ENCODE measurements at places on chromosomes 2 and 18.

DNA sequence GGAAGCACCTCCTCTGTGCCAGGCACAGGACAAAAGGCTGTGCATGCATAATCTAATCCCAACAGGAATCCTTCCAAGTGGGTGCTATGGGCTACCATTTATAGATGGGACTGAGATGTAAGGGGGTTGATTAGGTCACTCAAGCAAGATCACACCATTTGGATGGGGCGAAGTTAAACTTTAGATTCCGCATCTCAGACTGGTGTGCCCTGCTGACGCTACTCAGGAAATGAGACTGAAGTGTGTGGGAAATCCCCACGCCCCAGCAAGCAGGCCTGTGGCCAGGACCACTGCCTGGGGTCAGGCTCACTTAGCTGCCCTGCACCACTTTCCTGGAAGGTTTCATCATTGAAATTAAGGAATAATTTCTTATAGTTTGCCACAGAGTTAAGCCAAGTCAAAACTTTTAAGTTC is 70.5 kb upstream of the PPP1CB start:
- peak; percentile 81 for DNase-seq

- no peak for DNase-seq
Observed at GRCh38 chr2:11495844-11496681, 30.1 kb upstream of the E2F6 start.

DNA sequence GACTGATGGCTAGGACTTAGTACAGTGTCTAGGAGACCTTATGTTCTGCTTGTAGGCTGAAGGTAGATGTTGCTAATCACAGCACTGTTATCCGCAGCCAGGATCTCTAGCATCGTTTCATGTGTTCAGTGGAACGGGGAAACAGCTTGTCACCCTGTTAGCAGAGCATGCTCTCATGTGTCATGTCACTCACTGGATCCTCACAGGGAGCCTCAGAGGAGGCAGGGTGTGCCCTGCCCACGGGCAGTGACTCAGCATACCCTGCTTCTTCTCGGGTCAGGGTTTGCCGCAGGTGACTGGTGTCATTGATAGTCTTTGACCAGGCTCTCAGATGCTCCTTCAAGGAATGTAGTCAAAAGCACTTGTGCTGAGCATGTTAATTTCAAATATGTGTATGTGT is 44.4 kb downstream of the RPIA start:
- no peak for DNase-seq

DNA sequence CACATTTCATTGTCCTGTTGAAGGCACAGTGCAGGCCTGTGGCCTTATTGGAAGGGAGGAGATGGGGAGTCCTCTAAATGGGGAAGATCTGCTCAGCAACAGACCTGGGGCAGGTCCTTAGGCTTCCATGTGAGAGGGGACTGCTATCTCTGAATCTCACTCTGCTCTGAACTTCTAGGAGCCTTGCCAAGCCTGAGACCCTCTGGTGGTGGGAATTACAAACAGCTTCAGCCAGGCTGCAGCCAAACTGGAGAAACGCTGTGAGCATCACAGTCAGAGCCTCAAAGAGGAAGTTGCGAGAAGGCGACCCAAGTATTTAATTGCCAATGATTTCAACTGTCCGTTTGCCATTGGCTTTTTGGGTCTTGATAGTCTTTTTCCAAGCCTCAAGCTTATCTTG is 66.8 kb upstream of the MC2R start:
- no peak for DNase-seq

GRCh38 chr2:234795272-234795920 is 156.4 kb upstream of the SH3BP4 start:
- no peak for DNase-seq

DNA sequence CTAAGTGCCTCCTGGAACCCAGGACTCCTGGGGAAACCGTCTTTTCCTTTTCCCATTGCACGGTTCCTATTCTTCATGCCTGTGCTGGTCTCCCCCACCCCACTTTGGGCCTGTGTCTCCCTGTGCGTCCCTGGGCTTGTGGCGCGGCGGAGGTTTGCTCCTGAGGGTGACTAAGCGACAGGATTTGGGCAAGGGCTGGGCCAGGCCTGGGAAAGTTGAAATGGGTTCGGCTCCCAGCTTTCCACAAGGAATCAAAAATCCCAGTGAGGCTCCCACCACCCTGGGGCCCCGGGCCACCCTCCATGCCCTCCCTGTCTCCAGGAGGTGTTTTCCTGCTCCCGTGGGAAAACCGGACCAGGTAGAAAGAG is 197.6 kb downstream of the NDUFA10 start:
- no peak for DNase-seq

GRCh38 chr18:24552218-24552617 is 91.8 kb downstream of the HRH4 start:
- DNase-seq = peak; percentile 47

GRCh38 chr2:185875136-185875931 is 136.7 kb downstream of the FSIP2 start:
- DNase-seq = no peak

- no peak for DNase-seq
Observed at GRCh38 chr18:37499913-37500312, 65.7 kb downstream of the CELF4 start.

GRCh38 chr2:88637464-88637863 is 10.2 kb upstream of the EIF2AK3 start:
- DNase-seq = peak; percentile 81

GRCh38 chr2:172481507-172482262 is 54.3 kb downstream of the ITGA6 start:
- no peak for DNase-seq

GRCh38 chr2:235649418-235649817 is 155.6 kb downstream of the AGAP1 start:
- no peak for DNase-seq

DNA sequence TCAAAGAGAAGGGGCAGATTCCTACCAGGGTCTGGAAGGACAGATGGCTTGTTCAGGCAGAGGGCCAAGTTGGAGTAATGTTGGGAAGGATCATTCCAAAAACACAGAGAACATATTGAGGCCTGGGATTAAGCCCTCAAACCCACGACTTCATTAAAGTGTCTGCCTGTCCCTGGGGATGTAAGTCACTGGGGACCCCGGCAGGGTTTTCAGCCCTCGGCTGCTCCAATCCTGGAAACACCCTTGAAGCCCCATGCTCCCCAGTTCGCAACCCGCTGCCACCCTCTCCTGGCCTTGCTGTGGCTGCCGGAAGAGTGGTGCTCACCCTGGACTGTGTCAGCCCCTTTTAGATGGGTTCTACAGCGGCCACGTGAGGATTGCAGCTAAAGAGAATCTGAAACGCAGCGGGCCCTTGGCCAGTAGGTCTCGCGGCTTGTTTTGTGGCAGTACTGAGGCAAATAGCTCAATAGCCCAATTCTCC is 79.9 kb downstream of the EPAS1 start:
- DNase-seq = no peak

- no peak for DNase-seq
Observed at GRCh38 chr2:30931841-30932407, 124.7 kb upstream of the CAPN13 start.

DNA sequence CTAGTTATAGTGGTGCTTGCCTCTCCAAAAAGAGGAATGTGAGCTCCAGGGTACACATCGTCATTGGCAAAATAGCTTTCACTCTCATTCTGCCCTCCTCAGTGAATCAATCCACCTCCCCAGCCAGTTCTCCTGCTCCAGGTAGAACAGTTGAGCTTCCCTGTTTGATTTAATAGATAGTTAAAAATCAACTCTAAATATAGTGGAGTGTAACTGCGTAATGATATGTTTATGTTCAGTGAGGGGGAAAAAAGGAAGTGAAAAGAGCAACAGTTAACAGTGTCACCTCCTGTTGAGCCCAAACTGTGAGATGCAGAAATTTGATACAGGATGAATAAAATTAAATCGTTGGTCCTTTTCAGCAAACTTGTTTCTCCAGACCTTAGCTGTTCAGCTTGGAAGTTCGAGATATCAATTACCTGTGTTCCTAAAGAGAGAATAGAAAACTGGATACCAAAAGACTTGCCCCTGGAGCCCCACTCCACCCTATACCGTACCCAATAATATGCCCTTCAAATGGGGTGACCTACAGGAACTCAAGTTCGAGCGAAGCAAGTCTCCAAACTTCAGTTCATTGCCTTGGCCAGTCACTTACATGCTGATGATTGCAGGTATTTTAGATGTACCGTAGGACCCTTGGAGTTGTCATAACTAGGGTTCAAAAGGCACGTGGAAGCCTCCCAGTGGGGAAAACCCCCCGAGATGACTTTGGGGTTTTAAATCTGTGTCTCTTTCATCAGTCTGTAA is 708.4 kb downstream of the RNF144A start:
- no peak for DNase-seq

GRCh38 chr2:45168711-45169338 is 159.6 kb upstream of the SIX2 start:
- no peak for DNase-seq

- DNase-seq = no peak
Observed at GRCh38 chr2:57806449-57806968, 240.1 kb upstream of the VRK2 start.

Data from NCI-H226 (cell line).